ENCODE measurements at places on chromosomes 3 and 15. TPM values are rescaled to one million over a fixed set of nuclear protein-coding genes. Genes with fewer than 3 reads are reported as not detected.

The DZIP3 gene
- 8.8 TPM for total RNA-seq

The KPNA4 gene
- total RNA-seq = 72.7 TPM

The FSIP1 gene
- total RNA-seq = 0.77 TPM

The CPLX3 gene
- total RNA-seq = not detected

The COL7A1 gene
- total RNA-seq = 19.6 TPM

- DNase-seq = no peak
These were observed 199.1 kb downstream of the UBE3A start for GRCh38 chr15:25239471-25240345.

GRCh38 chr3:120726791-120727190 is 15.5 kb downstream of the RABL3 start:
- no peak for DNase-seq

- no peak for DNase-seq
These were observed 747.6 kb downstream of the NAALADL2 start for GRCh38 chr3:175606650-175607318.

GRCh38 chr15:40263024-40263754 is 19.7 kb downstream of the ANKRD63 start:
- DNase-seq = no peak

- DNase-seq = no peak
These were observed 203.1 kb downstream of the OPA1 start for GRCh38 chr3:193796089-193796488.

DNA sequence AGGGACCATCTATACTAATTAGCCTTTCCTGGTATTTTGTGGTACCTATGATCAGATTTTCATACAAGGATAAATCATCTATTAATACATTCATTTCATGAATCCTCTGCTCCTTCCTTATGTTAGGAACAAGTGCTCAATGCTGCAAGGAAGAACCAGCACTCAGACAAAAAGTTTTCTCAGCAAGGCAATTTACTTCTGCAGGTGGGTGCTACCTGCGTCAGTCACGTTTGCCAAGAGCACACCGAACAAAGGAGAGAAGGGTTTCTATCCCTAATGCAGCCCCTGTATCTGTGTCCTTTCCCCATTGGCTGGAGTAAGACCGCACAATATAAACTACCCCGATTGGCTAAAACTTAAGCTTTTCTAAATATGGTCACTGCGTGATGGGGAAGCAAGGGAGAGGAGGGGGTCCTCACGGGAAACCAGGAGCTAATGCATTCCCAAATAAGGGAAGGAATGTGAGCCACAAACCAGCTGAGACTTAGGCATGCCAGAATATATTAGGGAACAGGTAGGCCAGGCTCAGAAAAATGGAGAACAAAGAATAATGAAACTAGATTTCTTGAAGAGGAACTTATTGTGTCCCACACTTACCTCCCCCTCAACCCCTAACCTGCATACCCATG is 76.5 kb downstream of the AQR start:
- no peak for DNase-seq

DNA sequence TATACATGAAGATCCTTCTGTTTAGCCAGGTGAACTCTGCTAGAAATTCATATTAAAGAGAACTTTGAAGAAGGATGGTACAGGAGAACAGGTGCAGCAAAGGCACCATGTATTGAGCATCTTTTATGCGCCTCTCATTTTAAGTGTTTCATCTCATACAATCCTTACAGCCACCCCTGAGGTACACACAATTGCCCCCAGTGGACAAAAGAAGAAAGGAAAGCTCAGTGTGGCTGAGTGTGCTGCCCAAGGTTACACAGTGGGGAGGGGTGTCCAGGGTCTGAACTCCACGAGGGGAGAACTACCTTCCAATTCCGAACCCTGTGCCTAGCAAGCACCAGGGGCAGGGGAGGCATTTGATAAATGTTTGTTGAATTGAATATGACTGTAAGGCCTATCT is 98.6 kb downstream of the MECOM start:
- no peak for DNase-seq

GRCh38 chr15:33150431-33150941 is 44.0 kb downstream of the FMN1 start:
- DNase-seq = no peak

GRCh38 chr3:38643592-38643991 is 5.9 kb downstream of the SCN5A start:
- no peak for DNase-seq

GRCh38 chr3:13124631-13125030 is 51.4 kb upstream of the IQSEC1 start:
- DNase-seq = no peak

DNA sequence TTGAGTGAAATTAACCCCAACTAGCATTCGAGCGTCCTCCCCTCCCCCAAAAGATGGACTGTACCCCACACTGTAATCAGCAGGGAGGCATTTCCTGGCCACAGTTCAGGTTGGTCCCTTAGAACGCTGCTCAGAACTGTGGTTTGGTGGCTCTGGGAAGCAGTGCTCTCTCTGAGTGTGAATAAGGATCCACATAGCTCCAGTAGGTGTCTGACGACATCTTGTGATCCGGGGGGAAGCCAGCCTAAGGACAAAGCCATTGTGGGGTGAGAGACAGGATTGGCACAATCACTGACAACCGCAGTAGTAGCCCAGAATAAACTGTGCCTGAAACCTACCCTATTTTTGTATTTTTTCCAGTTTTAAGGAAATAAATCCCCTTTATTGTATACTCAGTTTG is 125.3 kb downstream of the IGF1R start:
- DNase-seq = no peak

GRCh38 chr3:123489400-123490004 is 40.6 kb upstream of the ADCY5 start:
- peak; percentile 82 for DNase-seq

GRCh38 chr15:95095250-95095649 is 863.9 kb downstream of the MCTP2 start:
- DNase-seq = no peak

DNA sequence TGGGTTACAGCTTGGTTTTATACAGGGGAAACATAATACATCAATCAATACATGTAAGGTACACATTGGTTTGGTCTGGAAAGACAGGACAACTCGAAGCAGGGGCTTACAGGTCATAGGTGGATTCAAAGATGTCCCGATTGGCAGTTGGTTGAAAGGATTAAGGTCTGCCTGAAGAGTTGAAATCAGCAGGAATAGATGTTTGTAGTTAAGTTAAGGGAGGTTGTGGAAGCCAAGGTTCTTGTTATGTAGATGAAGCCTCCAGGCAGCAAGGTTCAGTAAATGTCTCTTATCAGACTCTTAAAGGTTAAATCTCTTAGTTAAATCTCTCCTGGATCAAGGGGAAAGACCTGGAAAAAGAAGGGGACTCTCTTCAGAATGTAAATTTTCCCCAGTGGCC is 58.4 kb upstream of the MINAR1 start:
- no peak for DNase-seq

GRCh38 chr3:184423561-184423960 is 43.7 kb downstream of the CHRD start:
- DNase-seq = no peak

DNA sequence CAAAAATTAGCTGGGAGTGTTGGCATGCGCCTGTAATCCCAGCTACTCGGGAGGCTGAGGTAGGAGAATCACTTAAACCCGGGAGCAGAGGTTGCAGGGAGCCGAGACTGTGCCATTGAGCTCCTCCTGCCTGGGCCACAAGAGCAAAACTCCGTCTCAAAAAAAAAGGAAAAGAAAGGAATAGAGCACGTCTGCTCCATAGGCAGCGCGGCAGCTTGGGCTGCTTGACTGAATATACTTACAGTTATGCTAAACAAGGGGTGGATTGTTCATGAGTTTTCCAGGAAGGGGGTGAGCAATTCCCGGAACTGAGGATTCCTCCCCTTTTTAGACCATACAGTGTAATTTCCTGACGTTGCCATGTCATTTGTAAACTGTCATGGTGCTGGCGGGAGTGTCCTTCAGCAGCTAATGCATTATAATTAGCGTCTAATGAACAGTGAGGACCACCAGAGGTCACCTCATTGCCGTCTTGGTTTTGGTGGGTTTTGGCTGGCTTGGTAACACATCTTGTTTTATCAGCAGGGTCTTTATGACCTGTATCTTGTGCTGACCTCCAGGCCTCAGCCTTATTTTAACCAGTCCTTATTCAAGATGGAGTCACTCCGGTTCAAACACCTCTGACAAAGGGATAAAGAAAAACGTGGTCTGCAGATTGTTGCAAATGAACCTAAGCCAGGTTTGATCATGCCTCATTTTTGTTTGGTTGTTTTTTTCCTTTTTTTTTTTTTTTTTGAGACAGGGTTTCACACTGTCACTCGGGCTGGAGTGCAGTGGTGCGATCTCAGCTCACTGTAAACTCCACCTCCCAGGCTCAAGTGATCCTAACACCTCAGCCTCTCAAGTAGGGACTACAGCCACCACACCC is 24.9 kb upstream of the SENP5 start:
- no peak for DNase-seq

- no peak for DNase-seq
These were observed 135.7 kb upstream of the LRRFIP2 start for GRCh38 chr3:37309921-37310665.
